Muscle of back (tissue), 13 donors: ENCODE measurements at places on chromosomes 7 and 10. TPM values are rescaled to one million over a fixed set of nuclear protein-coding genes. Genes with fewer than 3 reads are reported as not detected.

UCMA gene
- polyA plus RNA-seq = 0.67 TPM

TRPV5 gene
- polyA plus RNA-seq = not detected

GRB10 gene
- 19.3 TPM for polyA plus RNA-seq

KAZALD1 gene
- polyA plus RNA-seq = 32.3 TPM

OPALIN gene
- polyA plus RNA-seq = not detected

MSMB gene
- not detected for polyA plus RNA-seq

PPP1R9A gene
- 25.6 TPM for polyA plus RNA-seq

TLX1 gene
- polyA plus RNA-seq = not detected

RAPGEF5 gene
- polyA plus RNA-seq = 17.6 TPM

ENTPD7 gene
- polyA plus RNA-seq = 4.2 TPM

EEPD1 gene
- 17.2 TPM for polyA plus RNA-seq

SLC18A3 gene
- not detected for polyA plus RNA-seq

ECHDC3 gene
- 5.8 TPM for polyA plus RNA-seq

CH25H gene
- polyA plus RNA-seq = 0.56 TPM

SRPK2 gene
- 47.6 TPM for polyA plus RNA-seq

OR2A1 gene
- 0.25 TPM for polyA plus RNA-seq

NAMPT gene
- polyA plus RNA-seq = 20.5 TPM

RELN gene
- 7.3 TPM for polyA plus RNA-seq

DPCD gene
- polyA plus RNA-seq = 16.4 TPM

VAX1 gene
- polyA plus RNA-seq = not detected

JCAD gene
- 33.3 TPM for polyA plus RNA-seq

FAM24A gene
- not detected for polyA plus RNA-seq

GPR146 gene
- 4.4 TPM for polyA plus RNA-seq

OGDH gene
- 64.7 TPM for polyA plus RNA-seq

CALML3 gene
- 0.49 TPM for polyA plus RNA-seq

FBH1 gene
- 55.3 TPM for polyA plus RNA-seq

GTF2IRD1 gene
- polyA plus RNA-seq = 45.9 TPM

TMEM184A gene
- 0.77 TPM for polyA plus RNA-seq

MET gene
- polyA plus RNA-seq = 10.1 TPM

MARVELD1 gene
- 60.6 TPM for polyA plus RNA-seq

RBP3 gene
- 0.08 TPM for polyA plus RNA-seq

MKI67 gene
- 33.4 TPM for polyA plus RNA-seq

IFIT1B gene
- 1.1 TPM for polyA plus RNA-seq

ZNF394 gene
- 8.9 TPM for polyA plus RNA-seq

PDAP1 gene
- 115 TPM for polyA plus RNA-seq

CLCN1 gene
- 1.5 TPM for polyA plus RNA-seq

CYP3A7 gene
- polyA plus RNA-seq = not detected

CDC14C gene
- not detected for polyA plus RNA-seq

SMARCD3 gene
- 156 TPM for polyA plus RNA-seq

MAP3K8 gene
- polyA plus RNA-seq = 4.1 TPM

NPTX2 gene
- polyA plus RNA-seq = 8.6 TPM

GNAT3 gene
- not detected for polyA plus RNA-seq

IFIT2 gene
- 8.1 TPM for polyA plus RNA-seq

URGCP gene
- 21.4 TPM for polyA plus RNA-seq

NPFFR1 gene
- polyA plus RNA-seq = 0.07 TPM

CACNA2D1 gene
- 109 TPM for polyA plus RNA-seq

PRPS1L1 gene
- not detected for polyA plus RNA-seq

MMP21 gene
- polyA plus RNA-seq = 0.56 TPM

TUBB8 gene
- 0.26 TPM for polyA plus RNA-seq

TMEM270 gene
- polyA plus RNA-seq = not detected

RET gene
- 2.2 TPM for polyA plus RNA-seq

CYP2C9 gene
- polyA plus RNA-seq = not detected

OGDHL gene
- 1.2 TPM for polyA plus RNA-seq

ARL3 gene
- polyA plus RNA-seq = 13.5 TPM

TFR2 gene
- polyA plus RNA-seq = 0.96 TPM

ASB10 gene
- polyA plus RNA-seq = 1.0 TPM

CCDC136 gene
- 21.4 TPM for polyA plus RNA-seq

SRRM3 gene
- 0.71 TPM for polyA plus RNA-seq

CALML5 gene
- not detected for polyA plus RNA-seq
